ENCODE measurements at places on chromosomes 4 and X.

DNA sequence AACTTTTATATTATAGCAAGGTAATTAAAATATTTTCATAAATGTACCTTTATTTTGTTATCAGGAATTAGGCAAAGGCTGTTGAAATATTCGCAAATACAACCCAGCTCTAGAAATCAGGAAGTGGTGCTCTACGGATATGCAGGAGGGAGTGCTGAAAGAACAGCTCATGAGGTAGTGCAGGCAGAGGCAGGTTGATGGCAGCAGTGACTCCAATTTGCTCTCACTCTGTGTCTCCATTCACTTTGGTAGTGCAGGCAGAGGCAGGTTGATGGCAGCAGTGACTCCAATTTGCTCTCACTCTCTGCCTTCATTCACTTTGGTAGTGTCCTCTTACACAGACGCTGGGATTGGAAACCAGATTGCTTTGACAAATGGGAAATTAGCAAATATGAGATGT is 277.9 kb downstream of the TRIML1 start:
- no peak for DNase-seq

DNA sequence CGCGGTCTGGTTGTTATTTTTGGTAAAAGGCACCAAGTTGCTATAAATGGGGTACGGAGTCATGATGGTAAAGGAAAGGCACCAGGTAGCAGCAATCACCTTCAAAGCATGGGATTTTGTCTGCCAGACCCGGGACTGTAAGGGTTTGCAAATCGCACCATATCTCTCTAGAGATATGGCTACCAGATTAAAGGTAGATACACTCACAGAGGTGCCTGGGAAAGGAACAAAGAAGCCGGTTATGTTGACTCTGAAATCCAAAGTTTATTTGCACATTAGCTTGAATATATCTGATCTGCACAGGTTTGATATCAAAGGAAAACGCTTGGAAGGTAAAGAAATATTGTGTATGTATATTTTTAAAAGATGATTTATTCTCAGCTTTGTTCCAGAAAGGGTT is 4.6 kb downstream of the CCKAR start:
- no peak for DNase-seq

DNA sequence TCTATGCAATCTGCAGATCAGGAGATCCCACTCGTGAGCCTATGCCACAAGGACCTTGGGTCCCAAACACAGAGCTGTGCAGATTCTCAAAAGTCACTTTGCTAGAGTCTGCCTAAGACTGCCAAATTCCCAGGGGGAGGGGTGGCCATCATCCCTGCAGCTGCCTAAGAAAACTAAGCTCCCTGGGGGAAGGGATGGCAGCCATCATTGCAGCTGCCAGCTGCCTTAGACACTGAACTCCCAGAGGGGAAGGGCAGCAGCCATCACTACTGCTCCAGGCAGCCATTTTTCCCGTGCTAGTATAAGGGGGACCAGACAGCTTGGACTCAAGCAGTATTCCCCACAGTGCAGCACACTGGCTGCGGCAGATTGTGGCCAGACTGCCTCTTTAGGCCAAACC is 156.9 kb downstream of the NKX6-1 start:
- DNase-seq: no peak

DNA sequence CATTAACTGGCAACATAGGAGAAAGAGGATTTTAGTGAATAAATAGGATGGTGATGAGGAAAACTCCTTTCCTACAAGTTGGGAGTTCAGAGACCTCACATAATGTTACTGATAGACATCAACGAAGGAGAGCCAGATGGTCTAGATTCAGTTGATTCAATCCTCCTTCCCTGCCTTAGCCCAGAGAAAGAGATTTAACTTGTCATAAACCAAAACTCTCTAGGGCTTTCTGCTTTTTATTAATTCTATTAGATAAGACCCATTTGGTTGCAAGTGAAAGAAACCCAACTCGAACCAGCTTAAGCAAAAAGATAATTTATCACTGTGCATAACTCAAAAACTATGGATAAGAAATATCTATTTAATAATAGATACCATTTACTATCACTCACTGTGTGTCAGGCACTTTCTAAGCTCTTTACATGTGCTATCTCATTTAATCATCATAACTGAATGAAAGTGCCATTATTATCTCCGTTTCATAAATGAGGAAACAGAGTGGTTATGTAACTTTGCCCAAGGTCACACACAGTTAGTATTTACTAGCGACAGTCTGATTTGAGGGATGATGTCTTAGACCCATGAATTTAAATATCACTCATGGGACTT is 4.3 kb upstream of the UNC5C start:
- no peak for DNase-seq

DNA sequence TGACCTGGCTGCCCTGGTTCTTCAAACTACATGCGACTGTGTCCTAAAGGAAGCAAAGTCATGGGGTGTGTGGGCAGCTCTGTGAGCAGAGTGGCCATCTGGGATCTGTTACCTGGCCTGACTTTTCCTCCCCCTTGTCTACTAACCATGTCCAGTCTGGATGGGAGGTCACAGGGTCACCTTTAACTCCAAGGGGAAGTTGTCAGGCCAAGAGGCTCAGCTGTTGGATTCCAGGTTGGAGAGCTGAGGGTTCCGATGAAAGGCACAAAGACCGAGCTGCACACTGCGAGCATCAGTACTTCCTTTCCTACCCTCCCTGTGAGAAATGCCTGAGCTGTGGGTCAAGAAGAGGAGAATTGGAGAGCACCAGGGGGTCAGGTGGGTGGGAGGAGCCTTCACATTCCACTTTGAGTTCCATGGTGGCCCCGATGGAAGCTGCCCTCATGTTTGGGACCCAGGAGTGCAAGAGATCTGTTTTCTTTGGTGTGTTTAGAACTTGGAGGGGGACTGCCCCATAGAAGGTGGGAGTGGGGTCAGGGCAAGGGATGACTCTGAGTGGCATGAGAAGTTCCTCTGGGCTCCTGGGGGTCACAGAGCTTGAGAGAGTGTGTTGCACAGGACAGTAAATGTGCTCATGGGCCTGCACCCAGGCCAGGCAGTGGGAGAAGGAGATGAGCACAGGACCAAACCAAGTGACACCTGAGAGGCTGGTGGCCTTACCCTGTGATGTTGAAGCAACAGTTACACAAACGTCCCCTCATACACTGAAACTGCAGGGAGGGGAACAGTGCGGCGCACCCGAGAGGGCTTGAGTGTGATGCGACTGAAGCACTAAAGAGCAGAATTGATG is 36.2 kb downstream of the RGS12 start:
- DNase-seq: no peak

- DNase-seq: no peak
These were observed 114.0 kb upstream of the FRG1 start for GRCh38 chr4:189826657-189827056.

DNA sequence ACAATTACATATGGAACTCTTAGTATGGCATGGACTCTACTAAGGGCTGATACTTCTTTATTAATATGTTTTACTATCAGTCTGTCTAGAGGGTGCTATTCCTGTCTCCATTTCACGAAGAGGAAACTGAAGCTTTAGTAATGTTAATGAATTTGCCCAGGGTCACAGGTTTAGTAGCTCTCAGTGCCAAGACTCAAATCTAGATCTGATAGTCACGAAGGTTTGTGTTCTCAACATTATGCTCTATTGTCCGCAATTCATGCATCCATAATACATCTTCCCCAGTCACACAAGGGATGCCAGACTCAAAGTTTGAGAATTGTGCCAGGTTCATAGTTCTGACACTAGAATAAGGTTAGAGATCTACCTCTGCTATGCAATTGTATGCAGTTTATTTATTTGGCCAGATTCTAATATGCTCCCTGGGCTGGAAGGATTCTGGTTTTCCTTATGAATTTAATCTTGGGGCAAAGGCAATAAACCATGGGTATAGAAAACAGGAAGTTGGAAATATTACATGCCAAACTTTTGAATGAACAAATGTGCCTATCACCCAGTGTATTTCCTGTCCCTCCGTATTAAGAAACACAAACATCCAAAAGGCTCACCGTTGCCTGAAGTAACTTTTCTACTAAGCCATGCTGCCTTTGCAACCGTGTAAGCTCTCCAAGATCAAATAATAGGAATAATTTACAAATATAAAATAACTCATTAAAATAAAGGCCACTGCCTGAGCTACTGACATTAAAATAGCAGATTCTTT is 478.5 kb downstream of the INPP4B start:
- no peak for DNase-seq

DNA sequence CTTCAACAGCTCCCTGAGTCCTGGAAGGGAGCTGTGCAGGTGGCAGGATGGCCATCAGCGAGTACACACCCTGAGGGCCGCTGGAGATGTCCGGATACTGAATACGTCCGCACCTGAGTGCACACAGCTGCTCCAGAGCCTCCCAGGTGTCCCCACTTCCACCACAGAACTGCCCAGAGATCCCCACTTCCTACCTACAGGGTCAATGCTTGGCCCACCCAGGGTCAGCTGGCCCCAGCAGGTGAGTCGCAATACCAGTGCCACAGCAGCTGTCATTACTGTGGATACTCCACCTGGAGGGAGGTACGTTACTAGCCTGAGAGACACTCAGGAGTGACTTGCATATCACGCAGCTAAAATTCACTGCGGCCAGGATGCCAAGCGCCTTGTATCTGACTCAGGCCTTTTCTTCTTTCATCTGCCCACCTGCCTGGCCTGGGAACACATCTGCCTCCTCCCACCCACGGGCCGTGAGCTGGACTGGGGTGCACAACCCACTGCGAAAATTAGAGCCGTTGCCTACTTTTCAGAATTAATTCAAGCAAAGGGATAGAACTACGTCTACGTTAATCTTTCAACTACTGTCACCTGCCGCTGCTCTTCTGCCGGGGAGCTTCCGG is 9.4 kb downstream of the C4orf50 start:
- no peak for DNase-seq

DNA sequence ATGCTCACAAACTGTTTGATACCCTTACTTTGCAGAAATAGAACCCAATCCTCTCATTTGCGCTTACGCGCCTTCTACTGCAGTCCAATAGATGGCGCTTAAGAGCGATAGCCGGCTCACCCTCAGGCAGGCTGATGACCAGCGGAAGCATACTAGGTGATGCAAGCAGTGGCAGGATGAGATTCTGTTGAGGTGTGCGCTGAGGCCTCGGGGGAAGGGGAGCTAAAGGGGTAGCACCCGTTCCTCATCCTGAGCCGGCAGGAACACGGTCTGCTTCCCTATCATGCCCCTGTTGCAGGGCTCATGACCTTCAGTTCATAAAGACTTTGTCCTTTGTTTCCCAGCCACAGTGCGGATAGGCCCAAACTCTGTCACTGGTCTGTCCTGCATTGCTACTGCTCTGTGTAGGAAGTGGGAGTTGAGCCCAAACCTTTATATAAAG is 628.9 kb downstream of the TLL1 start:
- no peak for DNase-seq

GRCh38 chr4:113311047-113311446 is 261.6 kb downstream of the ANK2 start:
- no peak for DNase-seq

DNA sequence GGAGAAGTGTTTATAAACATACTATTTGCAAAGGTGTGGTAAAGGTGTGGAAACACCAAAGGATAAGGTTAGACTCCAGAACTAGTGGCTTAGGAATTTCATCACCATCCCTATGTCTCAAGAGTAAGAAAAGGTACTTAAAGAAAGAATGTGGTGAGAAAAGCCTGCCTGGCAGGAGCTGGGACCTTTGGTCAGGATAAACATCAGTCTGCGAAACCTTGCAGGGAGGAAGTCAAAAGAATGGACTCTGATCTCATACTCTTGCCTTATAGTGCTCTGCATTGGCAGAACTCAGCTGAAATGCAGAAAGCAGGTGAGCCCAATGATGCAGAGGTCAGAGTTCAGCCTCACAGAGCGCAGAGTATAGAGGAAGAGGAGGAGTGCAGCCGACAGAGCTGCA is 97.2 kb upstream of the NR3C2 start:
- no peak for DNase-seq

DNA sequence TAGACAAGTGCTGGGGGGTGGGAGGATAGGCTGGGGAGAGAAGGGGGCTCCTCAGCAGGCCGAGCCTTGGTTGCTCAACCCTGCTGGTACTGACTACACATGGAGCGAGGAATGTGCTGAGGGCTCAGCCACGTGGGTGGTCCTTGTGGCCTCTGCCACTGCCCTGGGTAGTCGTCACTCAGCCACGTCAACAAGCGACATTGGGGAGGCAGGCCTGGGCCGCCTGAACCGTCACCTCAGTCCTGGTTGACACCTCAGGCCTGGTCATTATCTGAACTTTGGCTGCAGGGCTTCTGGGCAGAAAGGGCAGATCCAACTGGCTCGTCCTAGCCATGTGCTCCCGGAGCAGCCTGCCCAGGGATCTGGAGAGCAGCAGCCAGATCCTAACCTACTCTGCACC is 62.7 kb upstream of the GDPD2 start:
- no peak for DNase-seq

GRCh38 chr4:17647927-17648326 is 33.5 kb downstream of the MED28 start:
- no peak for DNase-seq

- DNase-seq: no peak
These were observed 57.3 kb upstream of the TCEAL2 start for GRCh38 chrX:102067966-102068723.

GRCh38 chrX:3697701-3698279 is 15.7 kb downstream of the PRKX start:
- DNase-seq: no peak

DNA sequence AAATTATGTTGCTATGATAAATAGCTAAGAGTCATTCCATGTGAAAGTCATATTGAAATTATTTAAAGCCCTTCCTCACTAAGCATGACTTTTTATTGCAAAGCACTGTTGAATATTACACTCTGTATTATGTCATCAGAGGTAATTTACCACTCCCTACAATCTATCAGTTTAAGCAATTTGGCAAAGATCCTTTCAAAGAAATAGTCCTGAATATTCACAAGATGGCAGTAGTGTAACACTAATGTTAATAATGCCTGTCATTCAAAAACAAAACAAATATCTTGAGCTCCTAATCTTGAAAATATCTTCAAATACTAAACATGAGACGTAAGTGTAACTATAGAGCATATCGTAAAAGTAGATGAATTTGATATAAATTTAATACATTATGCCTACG is 208.6 kb upstream of the TECRL start:
- no peak for DNase-seq

GRCh38 chrX:54291758-54292157 is 66.1 kb downstream of the WNK3 start:
- DNase-seq: no peak

GRCh38 chrX:134258202-134258601 is 21.2 kb downstream of the CCDC160 start:
- DNase-seq: no peak

- DNase-seq: no peak
These were observed 36.7 kb upstream of the CXXC4 start for GRCh38 chr4:104531390-104531789.

GRCh38 chr4:141155586-141155985 is 22.3 kb upstream of the RNF150 start:
- no peak for DNase-seq

GRCh38 chr4:56160636-56161035 is 211.9 kb downstream of the CEP135 start:
- no peak for DNase-seq

GRCh38 chr4:142697320-142697719 is 148.8 kb downstream of the INPP4B start:
- DNase-seq: no peak

GRCh38 chr4:40559585-40560465 is 69.8 kb downstream of the RBM47 start:
- no peak for DNase-seq

GRCh38 chr4:6663596-6664393 is 23.3 kb downstream of the MRFAP1 start:
- DNase-seq: no peak

GRCh38 chr4:52665592-52665991 is 6.5 kb upstream of the USP46 start:
- DNase-seq: no peak

GRCh38 chr4:96766359-96766758 is 926.5 kb downstream of the PDHA2 start:
- DNase-seq: no peak
